ENCODE measurements at places on chromosomes 13 and 19.

GRCh38 chr13:42836930-42837690 is 55.7 kb downstream of the FAM216B start:
- DNase-seq, result no peak

DNA sequence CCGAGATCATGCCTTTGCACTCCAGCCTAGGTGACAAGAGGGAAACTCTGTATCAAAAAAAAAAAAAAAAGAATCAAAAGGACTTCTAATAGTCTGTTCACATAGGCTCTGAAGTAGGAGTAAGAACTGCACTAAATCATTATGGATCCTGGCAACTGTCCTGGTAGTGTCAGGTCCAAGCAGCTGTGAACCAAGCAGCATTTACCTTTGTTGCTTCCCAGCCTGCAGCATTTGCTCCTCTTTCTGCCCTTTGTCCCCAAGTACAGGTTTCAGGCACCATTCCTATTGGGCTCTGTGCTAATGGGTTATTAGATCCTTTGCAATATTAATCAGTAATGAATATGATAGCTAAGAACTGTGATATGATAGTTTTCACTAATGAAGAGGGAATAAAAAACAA is 77.4 kb upstream of the NBEA start:
- no peak for DNase-seq

GRCh38 chr13:80737513-80737912 is 396.6 kb upstream of the SPRY2 start:
- DNase-seq, result no peak

DNA sequence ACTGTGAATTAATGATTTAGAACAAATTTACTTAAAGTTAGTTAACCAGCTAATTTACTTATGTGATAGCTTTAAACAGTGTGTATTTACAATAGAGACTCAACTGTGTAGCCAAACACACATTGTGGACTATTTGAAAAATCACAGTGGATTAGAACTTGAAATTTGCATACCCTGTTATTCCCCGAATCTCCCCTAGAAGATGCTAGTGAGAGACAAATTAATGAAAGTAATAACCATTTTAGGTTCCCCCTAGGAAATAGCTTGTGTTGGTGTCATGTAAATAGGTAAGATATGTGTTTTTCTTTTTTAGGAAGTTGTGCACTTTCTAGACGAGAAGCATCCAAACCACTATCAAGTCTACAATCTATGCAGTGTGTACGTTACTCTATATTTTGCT is 98.5 kb downstream of the C1QTNF9 start:
- DNase-seq, result no peak

DNA sequence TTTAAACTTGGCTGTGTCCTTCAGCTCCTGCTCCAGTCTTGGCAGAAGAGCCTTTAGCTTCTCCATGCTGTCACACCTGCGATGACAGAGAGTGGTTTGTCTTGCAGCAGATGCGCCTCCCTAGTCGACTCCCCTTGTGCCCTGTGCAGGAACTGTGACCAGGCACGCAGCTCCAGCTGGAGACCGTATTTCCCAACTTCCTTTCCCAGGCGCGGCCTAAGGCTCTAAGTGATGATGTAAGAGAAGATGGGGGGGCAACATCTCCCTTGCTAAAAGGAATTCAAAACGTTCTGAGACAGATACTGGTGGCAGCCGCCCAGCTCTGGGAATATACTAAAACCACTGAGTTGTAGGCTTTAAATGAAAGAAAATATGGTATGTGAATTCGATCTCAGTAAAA is 16.3 kb downstream of the DCUN1D2 start:
- no peak for DNase-seq

DNA sequence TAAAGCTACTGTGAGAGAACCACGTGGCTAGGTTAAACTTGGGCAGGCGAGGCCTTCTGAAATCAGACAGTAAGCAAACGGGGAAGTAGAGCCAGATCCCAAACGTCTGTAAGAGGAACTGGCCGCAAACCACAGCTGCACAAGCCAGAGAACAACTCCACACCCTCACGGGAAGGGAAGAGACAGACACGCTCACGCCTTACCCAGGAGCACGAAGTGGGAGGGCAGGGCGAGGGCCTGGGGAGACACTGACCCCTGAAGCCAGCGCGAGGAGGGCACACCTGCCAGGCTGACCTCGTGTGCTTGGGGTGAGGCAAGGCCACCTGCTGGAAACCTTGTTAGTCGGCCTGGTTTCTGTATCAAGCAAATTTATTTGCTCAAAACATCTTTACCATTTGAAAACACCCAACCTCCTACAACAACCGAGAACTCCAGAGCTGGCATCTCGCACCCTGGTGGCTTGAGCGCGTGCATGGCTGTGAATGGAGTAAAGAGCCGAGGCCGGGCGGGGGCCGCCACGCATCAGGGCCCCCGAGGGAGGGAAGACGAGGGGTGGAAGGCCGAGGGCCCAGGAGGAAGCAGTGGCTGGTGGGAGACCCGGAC is 7.3 kb downstream of the POLR2E start:
- DNase-seq, result no peak

GRCh38 chr19:3982701-3983541 is 2.3 kb downstream of the EEF2 start:
- no peak for DNase-seq

GRCh38 chr19:41698746-41699230 is 9.6 kb upstream of the CEACAM5 start:
- DNase-seq, result no peak

DNA sequence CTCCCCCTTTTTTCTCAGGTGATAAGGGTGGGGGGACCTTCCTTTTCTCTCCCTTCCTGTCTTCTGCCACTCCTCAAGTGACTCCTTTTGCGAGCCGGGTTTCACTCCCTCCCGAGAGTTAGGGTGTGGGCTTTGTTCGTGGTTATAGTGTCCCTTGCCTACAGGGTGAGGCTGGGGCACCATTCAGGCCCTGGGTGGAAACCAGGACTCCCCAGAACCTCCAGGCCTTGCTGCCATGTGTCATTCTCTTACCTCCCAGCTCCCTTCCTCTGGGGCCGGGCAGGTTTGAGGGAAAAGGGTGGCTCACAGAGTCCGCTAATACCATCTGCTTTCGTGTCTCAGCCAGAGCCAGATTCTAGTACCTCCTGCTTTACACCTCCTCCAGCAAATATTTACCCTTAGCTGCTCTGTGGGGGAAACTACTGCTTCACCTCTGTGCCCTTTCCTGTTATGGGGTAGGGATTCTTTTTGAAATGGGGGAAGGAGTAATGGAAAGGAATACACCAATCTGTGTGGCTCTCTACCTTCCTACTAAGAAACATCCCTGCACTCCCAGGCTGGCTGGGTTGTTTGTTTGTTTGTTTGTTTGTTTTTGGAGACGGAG is 2.8 kb downstream of the ACTN4 start:
- no peak for DNase-seq

- DNase-seq, result no peak
These were observed 205.8 kb downstream of the LMO7 start for GRCh38 chr13:75841905-75842304.

- DNase-seq, result no peak
These were observed 17.8 kb downstream of the POU2F2 start for GRCh38 chr19:42114412-42114811.

GRCh38 chr13:40813667-40814454 is 24.4 kb downstream of the SLC25A15 start:
- DNase-seq, result no peak

DNA sequence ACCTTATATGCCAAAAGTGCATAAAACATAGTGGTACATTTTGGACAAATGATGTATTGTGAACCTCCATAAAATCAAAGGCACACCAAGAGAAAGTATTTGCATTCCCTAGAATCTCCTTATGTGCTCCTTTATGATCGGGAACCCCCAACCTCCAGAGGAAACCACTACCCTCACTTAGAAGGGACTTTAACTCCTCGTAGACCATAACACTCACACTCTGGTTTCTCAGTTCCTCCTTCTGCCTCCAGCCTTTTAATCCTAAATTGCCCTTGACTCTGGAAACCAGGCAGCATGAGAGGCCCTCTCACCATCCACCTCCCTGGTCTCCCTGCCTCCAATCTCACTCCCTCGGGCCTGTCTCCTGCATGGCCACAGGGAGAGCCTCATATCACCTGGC is 9.8 kb upstream of the KCNN4 start:
- no peak for DNase-seq

GRCh38 chr13:41154042-41154441 is 21.4 kb upstream of the KBTBD6 start:
- no peak for DNase-seq

- DNase-seq, result no peak
These were observed 55.5 kb upstream of the KATNAL1 start for GRCh38 chr13:30362869-30363268.

- DNase-seq, result no peak
These were observed 511.5 kb downstream of the UQCRFS1 start for GRCh38 chr19:28701491-28701890.

DNA sequence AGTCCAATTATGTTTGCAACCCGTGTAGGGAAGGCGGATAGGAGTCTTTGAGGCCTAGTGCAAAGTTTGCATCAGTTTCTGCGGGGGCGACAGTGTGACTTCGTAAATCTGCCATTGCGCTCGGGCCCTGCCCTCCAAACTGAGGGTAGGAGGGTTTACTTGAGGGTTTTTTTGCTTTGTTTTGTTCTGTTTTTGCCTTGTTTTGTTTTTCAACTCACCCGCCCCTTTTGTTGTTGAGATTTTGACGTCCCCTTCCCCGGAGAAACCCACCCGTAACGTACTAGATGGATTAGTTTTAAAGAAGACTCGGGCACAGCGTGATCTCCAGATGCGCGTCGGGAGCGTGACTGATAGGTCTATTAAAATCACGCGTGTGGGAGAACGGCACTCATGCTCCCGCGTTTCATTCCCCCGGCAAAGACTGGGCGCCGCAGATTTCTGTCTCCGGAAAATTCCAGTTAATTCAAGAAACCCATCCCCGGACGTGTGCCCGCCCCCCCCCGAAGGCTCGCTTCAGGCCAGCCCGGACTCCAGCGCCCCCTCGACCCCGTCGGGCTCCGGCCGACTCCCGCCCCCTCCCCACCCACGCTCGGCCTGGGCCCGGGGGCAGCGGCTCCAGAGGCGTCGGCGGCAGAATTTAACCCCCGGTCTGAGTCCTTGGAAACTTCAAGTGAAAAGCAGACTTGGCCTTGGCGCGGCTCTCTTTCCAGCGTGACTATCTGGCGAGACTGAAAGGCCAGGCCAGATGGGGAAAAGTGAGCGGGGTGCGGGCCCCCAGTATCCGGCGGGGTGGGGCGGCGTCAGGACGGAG is 5.0 kb downstream of the SOX1 start:
- no peak for DNase-seq

GRCh38 chr13:19861762-19862161 is 1.7 kb downstream of the ZMYM5 start:
- DNase-seq, result no peak

- peak; percentile 5 for DNase-seq
These were observed 391 bp downstream of the ZNF761 start for GRCh38 chr19:53432088-53432661.

GRCh38 chr13:51802631-51803418 is 1.1 kb downstream of the DHRS12 start:
- DNase-seq, result no peak

DNA sequence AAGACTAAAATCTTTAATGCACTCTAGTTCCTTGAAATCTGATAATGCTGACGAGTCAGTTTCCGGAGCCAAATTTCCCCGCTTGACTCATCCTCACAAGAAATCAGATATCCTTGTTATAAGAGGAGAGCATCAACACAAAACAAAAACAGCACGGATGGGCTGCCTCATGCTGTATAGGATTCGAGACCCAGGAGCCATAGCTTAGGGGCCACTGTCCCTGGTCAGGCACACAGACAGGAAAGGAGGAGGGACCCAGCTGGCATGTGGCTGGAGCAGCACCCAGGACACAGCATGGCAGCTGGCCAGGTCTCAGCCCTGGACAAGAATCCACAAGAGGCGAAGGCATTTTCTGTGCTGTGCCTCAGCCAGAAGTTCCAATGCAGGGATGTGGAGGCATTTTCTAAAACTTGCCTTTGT is 110.2 kb upstream of the SPATA13 start:
- DNase-seq, result no peak

DNA sequence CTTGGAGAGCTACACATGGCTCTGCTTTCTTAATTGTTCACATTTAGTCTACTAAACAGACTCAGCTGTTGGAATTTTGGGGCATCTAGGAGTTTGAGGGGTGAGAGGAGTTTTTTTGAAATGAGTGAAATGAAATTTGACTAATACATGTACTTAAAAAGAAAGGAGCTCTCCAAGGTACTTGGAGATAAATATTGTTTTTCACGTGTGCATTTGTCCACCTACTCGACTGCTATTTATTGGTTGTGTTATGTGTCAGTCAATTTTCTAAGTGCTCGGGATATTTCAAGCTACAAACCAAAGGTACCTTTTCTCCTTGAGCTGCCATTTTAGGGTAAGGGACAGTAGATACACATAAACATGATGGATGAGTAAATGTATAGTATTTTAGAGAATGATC is 697.0 kb downstream of the LIG4 start:
- no peak for DNase-seq

DNA sequence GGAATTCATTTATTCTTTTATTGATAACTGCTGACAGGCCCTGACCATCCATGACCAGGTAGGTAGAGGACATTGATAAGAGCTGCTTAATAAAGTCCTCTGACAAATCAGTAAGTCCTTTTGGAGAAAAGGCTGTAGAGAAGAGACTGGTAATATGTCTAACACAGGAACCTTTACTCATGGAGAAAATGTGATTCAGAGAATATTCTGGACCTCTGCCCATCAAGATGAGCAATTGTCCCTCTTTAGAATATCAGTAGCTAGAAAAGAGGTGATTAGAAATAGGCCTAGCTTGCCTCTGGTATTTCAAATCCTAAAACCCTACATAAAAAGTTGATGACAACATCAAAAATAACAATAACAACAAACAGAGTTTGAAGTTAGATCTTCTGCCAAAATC is 642.3 kb downstream of the TBC1D4 start:
- DNase-seq, result no peak

- no peak for DNase-seq
These were observed 1.2 kb downstream of the MEDAG start for GRCh38 chr13:30907121-30907861.

DNA sequence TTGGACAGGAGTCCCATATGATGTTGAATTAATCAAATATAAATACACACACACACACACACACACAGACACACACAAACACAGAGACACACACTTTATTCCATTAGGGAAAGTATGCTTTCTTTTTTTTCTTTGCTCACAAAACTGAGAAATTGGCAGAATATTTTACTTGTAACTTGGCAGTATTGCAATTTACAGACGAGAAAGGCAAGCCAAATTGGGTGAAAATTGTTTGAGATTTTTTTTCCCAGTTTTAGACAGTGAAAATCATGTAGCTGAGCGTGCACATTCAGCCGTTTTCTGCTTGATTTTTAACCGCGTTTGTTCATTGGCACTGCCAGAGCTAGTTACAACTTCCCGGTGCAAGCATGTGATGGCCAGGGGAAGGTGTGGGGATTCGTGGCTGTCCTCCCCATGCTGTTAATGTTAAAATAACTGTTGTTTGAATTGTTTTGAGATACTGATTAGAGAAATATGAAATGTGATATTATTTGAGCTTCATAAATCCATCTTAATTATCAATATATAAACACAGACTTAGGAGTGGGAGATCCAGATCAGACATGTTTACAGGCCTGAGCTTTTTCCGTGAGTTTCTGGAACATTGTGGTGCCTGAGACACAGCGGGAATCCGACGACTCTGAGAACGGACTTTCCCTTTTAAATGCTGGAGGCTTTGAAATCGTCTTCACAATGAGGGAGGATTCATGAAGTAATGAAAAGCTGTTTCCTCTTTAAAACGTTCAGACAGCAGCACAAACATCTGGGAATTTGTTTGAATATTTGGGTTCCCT is 125.5 kb downstream of the KCNRG start:
- DNase-seq, result no peak

All from activated CD4-positive, alpha-beta T cell treated with anti-CD3 and anti-CD28 coated beads for 24 hours (primary cell).